ENCODE measurements at places on chromosomes 13 and 19.

DNA sequence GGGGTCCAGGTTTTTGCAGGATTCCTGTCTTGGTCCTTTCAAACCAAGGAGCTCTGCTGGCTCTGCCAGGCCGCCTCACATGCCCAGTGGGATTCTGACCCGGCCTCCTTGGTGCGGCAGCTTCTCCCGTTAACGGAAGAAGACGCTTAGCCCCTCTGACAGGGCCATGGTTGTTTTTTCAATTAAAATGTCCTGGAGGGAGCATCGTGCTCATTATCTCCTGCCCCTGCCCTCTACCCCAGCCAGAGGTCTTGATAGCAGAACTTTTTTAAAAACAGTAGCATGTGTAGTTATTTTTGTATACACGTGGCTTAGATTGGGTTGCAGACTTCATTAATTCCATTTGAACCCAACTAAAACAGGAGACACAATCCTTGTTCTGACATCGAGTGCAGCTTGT is 11.5 kb upstream of the RPS15 start:
- DNase-seq: no peak

GRCh38 chr19:46716672-46717033 is 261 bp downstream of the PRKD2 start:
- DNase-seq: no peak

DNA sequence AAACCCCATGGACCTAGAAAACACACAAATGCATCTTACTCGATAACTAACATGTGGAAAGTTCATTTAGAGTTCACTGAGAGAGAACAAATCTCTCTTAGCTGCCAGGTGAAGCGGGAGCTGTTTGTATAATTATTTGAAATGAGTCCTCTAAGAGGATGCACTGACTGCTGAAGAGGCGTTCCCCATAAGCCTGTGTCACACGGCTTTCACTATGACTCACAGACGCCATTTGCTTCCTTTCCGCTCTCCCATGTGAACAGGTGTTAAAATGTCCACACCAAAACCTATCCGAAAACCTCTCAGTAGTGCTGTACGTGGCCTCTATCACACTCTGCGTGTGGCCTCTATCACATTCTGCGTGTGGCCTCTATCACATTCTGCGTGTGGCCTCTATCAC is 101.8 kb downstream of the SOX1 start:
- DNase-seq: no peak

DNA sequence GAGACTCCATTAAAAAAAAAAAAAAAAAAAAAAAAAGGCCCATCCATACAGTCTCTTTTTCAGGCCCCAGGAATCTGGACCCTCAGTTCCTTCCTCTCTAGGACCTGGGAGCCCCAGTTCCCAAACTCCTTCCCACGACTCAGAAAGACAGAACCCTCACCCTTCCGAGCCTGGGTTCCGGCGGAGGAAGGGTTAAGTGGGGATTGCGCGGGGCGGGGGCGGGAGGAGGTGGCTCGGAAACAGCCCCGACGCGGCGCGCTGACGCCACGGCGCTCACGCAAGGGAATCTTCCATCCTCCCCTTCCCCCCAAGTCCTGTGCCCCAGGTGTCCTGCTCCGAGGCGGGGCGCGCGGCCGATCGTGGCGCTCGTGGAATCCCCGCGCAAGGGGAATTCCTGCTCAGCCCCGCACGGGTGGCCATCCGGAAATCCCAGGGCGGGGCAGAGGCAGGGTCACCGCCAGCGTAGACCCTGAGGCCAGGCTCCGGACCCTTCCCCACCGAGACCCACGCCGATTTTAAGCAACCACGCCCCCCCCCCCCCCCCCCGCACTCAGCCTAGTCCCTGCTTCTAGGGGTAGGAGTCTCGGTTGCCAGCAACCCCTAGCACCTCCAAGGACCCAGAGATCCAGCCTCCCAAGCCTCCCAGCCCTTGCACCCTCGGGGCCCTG is 659 bp downstream of the NFKBID start:
- DNase-seq: peak; percentile 11

GRCh38 chr13:113875837-113876281 is 12.0 kb upstream of the GAS6 start:
- no peak for DNase-seq

DNA sequence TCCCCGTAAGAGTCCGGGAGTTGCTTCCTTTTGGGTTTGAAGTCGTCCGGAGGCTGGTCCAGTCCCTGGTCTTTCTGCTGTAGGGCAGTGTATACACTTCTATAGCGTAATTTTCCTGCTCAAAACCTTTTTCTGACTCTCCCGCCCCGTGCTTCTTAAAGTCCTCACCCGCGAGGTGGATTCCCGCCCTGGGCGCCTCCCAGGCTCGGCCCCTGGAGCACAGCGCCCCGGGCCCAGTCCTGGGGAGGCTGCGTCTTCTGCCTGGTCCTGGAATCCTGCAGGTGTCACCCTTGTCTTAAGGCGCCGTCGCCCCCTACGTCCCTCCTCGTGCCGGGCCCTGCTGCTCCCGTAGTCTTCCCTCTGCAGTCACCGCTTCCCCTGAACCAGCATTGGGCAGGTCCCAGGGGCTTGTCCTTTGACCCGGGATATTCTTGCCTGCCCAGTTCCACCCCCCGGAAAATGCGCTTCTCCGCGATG is 34.4 kb upstream of the ZNF808 start:
- no peak for DNase-seq

DNA sequence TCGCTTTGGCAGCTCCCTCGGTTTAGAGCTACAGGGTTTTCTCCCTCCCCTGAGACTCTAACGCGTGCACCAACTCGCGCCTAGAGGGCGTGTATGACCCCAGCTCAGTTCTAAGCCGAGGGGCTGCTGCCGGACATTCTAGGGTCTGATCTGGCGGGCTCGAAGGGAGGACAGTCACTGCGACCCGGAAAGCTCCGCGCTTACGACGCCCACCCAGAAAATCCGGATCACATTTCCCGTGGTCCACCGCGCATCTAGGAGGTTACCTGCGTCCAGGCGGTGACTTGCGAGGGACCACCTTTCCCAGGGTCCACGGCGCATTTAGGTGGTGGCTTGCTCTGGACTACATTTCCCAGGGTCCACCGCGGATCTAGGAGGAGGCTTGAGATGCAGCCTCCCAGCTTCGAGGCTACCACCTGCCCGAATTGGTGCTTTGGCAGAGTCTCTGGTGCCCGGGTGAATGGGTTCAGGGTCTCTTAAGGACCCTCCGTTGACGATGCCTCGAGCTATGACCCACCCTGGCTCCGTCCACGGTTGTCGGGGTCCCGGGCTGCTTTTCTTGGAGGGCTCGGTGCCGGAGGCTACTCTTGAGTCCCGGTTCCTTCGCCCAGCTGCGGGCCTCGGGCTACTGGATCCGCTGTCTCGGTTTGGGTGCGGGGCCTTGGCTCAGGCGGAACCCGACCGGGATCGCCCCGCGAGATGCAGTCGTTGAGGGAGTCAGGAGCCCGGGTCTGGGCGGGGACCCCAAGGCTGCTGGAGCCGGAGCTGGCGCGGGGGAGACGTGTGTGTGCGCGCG is 30.5 kb downstream of the ZNF146 start:
- DNase-seq: no peak

DNA sequence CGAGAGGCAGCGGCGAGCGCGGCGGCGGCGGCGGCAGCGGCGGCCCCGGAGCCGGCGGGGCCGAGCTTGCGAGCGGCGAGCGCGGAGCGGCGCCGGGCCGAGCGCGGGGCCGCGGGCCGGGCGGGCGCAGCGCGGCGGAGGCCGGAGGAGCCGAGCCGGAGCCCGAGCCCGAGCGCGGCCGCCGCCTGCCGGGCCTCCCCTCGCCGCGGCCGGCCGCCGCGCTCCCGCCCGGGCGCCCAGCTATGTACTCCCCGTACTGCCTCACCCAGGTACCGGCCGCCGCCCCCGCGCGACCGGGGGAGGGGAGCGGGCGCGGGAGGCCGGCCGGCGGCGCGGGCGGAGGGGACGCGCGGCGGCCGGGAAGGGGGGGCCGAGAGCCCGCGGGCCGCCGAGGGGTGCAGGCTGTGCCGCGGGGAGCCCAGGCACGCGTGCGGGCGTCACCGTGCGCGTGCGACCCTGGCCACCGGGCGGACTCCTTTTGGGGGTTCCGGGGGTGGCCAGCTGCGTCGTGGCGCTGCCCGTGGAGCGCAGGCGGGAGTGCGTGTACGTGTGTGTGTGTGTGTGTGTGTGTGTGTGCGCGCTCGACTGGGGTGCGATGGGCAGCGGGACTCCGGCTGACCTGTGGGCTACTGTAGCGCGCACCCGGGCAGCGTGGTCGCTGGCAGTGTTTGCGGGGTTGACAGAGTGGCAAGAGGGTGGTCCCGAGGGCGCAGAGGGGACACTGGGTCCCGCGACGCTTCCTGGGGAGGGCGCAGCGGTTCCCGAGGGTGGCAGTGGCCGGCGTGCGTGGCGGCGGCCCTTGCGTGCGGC is 526 bp downstream of the NFIX start:
- no peak for DNase-seq

DNA sequence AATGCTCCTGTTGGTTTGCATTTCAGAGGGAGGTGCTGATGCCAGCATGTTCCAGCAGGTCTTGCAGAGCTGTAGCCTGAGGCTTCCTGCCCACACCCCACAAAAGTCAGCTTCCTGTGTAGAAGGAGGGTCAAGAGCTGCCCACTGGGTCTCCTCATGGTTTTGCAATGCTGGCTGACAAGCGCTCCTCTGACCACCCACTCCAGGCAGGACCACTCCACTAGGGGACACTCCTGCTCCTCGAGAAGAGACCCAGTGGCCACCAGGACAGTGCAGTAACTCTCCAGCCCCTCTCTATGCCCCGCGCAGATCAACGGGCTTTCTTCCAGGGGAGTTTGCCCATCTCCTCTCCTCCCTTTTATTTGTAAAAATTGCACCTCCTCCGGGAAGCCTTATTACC is 72.9 kb upstream of the UQCRFS1 start:
- DNase-seq: no peak

DNA sequence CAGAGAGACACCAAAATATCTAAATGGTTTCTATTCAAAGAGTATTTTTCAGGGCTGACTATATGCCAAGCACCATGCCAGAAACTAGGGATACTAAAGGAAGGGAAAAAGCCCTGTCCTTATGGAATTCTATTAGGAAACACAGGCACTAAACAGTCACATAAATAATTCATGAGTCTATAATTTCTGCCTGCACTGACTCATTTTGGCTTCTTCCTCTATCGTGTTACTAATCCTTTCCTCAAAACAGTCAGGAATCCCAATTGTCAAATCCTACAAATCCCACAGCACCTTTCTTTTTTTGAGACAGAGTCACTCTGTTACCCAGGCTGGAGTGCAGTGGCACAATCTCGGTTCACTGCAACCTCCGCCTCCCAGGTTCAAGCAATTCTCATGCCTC is 29.2 kb downstream of the XPO4 start:
- no peak for DNase-seq

- no peak for DNase-seq
Observed at GRCh38 chr13:105758918-105759860, 776.3 kb downstream of the EFNB2 start.

GRCh38 chr19:4186087-4186993 is 3.9 kb downstream of the ANKRD24 start:
- DNase-seq: peak; percentile 18

DNA sequence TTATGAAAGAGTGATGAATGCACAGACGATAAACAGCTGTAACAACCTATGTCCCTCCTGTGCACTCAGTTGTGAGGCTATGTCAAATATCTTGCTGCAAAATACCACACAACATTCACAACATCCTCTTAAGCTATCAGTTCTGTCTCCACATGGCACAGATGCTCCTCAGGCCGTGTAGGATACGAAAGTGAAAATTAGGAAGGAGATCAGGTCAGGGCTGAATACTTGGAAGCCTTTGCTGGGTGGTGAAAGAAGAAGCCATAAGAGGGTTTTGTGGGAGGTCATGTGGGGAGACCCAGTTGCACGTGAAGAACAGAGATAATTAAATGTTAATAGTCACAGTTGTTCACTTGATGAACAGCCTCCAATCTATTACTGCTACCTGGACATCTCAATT is 58.9 kb downstream of the RXFP2 start:
- no peak for DNase-seq

GRCh38 chr19:10642473-10643171 is 11.5 kb upstream of the ILF3 start:
- no peak for DNase-seq

DNA sequence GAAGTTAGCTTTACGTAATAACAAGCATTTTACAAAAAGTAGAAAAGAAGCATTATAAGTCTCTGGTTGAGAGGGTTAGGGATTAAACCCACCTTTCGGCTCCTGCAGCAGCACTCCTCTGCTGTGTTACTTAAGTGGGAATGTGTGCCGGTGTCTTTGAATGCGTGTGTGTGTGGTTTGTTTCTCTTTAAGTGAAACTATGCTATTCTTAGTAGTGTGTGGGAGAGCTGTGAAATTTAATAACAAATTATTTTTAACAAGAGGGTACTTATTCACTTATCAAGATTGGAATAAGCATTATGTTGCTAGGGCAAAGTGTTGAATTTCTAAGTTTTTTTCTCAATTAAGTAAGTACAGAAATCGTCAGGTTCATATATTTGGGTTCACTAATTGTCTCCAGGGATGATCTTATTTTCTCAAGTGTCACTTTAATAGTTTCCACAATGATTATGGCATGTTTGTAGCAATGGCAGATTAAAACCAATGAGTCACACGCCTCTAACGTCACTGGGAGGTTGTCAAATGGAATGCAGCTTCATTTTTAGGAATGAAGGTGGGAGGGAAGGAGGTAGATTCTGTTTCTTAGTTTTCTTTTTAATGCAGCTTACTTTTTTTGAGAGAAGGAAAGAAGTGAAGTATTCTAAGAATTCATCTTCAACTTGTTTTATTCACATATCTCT is 151.3 kb downstream of the LMO7 start:
- DNase-seq: no peak

DNA sequence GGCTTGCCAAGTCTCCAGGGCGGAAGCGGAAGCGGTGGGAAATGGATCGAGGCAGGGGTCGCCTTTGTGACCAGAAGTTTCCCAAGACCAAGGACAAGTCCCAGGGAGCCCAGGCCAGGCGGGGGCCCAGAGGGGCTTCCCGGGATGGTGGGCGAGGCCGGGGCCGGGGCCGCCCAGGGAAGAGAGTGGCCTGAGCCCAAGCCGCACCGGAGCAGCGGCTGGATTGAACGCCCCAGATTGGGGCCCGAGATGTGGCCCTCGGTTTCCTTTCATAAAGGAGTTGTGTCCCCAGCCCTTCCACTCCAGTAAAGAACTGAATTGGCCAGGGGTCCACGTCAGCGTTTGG is 548 bp upstream of the P2RY11 start:
- no peak for DNase-seq

GRCh38 chr19:14377883-14378328 is 3.3 kb upstream of the ADGRE5 start:
- no peak for DNase-seq
